ENCODE measurements at places on chromosomes 2 and 18.

DNA sequence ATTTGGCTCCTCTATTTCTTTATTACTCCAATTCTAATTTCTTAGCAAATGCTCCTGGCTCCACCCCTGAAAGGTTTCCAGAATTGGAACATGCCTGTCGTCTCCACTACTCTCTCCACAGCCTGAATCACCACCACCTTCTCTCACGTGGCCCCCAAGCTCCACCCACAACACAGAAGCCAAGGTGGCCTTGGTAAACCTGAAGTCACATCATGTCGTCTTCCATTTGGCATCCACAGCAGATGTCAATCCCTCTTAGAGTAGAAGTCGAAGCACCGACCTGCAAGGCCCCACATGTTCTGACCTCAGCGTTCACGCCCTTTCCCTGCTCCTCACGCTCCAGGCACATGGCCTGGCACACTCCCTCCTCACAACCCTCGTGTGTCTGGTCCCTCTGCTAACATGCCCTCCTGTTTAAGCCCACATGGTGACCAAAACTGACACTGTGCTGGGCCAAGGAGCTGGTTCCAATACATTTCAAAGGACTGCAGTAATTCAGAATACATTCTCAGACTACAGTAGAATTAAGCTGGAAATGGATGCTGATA lies 56.3 kb upstream of the GPC1 start:
- no peak for DNase-seq

- DNase-seq, result no peak
Observed at GRCh38 chr18:26503382-26503781, 45.0 kb downstream of the KCTD1 start.

DNA sequence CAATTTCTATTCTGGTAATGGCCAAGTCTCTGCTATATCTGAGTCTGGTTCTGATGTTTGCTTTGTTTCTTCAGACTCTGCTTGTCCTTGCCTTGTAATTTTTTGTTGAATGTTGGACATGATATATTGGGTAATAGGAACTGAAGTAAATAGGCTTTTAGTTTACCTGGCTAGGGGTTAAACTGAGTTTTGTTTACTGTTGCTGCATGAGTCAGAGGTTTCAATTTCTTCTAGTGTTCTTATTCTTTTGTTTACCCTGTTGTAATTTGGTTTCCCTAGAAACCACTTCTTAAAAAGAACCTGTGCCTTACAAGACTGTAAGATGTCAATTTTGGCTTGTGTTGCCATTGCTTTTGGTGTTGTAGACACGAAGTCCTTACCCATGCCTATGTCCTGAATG lies 285.0 kb upstream of the KCNH7 start:
- no peak for DNase-seq

DNA sequence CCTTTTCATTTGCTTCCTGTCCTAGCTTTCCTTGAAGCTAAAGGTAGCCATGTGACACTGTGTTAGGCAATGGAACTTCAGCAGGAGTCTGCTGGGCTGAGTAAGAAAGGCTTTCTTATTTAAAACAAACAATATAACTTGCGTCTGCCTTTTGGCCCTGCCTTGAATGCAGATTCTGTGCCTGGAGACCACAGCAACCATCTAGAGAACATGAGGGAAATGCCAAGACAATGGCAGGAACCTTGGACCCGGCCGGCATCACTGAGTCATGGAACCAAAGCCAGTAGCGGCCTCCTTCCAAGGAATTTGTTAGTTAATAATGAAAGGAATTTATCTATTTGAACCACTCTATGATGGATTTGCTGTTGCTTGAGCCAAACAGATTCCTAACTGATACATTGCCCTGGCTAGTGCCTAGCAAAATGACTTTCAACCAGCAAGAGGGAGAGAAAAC lies 207.5 kb upstream of the EPHA4 start:
- DNase-seq, result no peak

DNA sequence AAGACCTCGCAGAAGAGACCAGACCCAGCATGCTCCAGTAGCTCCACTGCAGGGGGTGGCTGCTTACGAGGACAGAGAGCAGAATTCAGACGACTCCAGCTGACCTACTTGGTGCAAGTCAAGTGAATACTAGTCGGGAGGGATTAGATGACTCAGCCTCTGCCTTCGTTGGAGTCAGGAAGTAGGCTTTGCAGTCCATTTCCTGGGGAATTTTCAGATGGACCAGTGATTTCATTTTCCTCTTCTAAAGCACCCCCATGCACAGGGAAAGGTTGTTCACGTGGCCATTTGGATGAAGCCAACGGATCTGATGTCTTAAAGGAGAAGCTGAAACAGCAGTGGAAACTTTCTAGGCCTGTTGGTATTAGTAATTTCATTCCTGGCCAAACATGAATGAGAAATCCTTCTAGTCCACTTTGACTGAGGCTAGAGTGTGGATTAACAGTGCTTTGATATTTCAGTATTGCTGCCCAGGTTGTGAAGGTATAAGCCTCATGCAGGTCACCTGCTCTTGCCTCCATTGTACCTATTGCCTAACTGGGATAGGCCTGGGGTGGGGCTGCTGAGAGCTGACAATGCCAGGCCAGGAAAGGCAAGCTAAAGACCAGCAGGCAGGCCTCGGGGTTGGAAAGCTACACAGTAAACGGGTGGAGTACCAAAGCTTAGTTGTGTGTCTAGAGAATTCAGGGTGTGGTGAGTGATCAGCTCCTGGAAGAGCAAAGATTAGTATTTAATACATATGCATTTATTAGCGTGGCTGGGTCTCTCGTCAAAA lies 117.6 kb upstream of the FOSL2 start:
- DNase-seq, result no peak

DNA sequence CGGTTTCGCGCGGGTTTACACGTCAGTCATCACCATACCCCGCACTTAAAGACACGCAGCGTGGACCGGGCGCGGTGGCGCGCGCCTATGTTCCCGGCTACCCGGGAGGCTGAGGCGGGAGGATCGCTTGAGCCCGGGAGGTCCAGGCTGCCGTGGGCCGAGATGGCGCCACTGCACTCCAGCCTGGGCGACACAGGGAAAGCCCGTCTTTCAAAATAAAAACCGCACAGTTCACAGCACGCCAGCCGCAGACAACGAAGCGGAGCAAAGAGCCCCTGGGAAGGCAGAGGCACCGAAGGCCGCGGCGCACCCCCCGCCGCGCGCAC lies 328 bp downstream of the DTYMK start:
- DNase-seq, result no peak

- no peak for DNase-seq
Observed at GRCh38 chr18:40867459-40867858, 1087.6 kb upstream of the PIK3C3 start.

DNA sequence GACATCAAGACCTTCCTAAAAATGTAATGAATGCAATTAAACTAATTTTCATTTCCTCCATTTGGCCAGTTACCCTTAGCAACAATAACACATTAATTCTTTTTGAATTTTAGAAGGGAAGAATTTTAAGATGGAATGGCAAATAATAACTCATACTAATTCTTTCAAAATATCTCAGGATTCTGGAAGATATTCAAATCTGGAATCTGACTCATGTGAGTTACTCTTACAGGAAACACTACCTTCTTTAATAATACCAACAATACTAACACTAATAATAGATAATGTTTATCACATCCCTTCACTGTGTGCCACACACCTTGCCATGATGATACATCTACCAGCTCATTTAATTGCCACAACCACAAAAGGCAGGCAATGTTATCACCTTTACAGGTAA lies 46.4 kb downstream of the ZNF521 start:
- DNase-seq, result no peak

DNA sequence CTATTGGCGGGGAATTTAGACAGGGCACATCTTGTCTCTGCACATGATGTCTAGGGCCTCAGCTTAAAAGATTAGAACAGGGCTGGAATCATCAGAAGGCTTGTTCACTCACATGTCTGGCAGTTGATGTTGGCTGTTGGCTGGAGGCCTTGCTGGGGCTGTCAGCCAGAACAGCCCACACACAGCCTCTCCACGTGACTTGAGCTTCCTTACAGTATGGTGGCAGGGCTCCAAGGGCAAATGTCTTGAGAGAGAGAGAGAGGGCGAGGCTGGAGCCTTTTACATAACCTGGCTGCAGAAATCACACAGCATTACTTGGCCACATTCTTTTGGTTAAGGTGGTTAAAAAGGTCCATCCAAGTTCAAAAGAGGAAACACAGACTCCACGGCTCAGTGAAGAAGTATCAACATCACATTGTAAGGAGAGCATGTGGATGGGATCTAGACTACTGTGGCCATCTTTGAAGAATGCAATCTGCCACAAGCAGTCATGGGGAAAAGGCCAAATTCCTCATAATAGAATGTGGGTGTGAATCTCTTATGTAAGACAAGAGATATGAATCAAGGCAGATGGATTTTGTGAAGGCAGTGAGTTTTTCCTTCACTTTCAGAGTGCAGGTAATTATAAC lies 30.4 kb downstream of the SRSF7 start:
- DNase-seq, result no peak

GRCh38 chr18:8708670-8709069 lies 3.3 kb downstream of the MTCL1 start:
- no peak for DNase-seq

GRCh38 chr2:217792626-217793527 lies 209.9 kb downstream of the TNS1 start:
- no peak for DNase-seq

DNA sequence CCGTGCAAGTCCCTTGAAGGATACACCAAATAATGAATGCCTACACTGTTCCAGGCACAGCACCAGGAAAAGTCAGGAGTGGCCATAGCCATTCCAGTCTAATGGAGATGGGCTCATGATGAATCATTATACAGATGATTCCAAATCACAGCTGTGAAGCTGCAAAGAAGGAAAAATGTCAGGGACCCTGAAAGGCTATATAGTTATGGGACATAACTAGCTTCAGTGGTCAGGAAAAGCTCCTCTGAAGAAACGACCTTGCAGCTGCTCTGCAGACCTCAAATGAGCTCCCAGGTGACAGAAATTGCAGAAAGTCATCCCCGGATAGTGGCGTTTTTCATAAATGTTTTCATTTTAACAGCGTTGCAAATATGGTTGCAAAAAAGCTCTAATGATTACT lies 200.8 kb downstream of the PTGR3 start:
- DNase-seq, result no peak

- no peak for DNase-seq
Observed at GRCh38 chr2:215107216-215108056, 31.0 kb downstream of the ABCA12 start.

DNA sequence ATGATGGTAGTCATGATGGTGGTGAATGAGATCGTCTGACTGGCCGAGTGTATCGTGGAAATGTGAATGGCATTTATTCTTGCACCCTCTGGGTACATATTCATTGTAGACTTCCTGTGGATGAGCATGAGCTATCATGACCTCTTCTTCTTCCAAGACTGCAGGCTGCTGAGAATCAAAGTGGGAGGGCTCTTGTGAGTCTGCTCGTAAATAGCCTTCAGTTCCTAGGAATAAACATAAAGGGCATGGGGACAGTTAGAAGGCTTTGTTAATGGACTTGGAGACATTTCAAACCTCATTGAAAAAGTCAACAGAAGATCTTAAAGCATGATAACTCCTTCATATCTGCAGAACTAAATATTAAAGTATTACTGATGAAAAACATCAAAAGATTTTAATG lies 14.9 kb downstream of the SLC39A6 start:
- no peak for DNase-seq

- DNase-seq, result peak; percentile 5
Observed at GRCh38 chr2:84924173-84925106, 19.0 kb downstream of the TMSB10 start.

GRCh38 chr2:96861074-96861473 lies 3.3 kb upstream of the ANKRD39 start:
- no peak for DNase-seq

DNA sequence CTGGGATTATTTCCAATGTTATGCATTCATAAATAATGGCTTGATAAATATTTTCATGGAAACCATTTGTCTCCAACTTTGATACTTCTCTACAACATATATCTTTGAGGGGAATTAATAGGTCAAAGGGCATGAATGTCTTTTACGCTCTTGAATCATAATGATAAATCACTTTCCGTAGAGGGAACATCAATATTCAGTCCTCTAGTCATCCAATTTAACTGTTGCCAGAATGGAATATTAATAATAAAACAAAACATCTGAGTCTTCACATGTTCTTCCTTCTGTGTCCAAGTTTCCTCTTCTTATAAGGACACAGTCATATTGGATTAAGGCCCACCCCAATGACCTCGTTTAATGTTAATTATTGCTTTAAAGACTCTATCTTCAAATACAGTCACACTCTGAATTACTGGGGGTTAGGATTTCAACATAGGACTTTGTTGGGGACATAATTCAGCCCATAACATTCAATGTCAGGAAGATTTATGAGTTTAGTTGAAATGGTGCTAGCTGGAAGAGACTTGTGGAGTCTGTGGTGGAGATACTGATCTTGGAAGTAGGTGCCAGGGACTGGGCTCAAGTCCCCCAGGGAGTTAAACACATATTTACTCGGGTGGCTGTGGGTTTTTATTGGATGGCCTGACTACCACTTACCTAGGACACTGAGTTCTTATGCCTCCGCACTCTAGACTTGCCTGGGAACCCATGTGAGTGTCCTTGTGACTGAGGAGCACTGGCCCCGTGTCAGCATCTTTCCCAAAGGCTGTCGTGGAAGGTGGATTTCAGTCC lies 85.0 kb upstream of the SEC11C start:
- no peak for DNase-seq

GRCh38 chr2:203596183-203596582 lies 61.1 kb upstream of the RAPH1 start:
- DNase-seq, result no peak

GRCh38 chr2:196249171-196249570 lies 77.8 kb upstream of the STK17B start:
- DNase-seq, result no peak

DNA sequence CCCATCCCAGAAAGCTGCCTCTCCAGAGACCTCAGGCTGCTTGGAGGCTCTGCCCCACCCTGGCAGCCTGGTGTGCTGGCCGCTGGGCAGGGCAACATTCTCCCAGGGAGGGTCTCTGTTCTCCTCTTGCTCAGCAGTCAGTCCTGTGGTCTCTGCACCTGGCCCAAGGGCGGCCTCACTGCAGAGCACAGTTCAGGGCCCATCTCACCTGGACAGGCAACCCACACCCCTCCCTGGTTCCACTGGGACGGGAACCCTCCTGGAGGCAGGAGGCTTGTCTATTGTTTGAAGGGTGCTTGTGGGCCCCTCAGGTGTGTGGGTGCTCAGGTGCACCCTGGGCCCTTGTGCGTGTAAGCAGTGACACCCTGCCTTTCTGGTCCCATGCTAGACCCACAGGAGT lies 67.2 kb upstream of the OTOS start:
- DNase-seq, result no peak

DNA sequence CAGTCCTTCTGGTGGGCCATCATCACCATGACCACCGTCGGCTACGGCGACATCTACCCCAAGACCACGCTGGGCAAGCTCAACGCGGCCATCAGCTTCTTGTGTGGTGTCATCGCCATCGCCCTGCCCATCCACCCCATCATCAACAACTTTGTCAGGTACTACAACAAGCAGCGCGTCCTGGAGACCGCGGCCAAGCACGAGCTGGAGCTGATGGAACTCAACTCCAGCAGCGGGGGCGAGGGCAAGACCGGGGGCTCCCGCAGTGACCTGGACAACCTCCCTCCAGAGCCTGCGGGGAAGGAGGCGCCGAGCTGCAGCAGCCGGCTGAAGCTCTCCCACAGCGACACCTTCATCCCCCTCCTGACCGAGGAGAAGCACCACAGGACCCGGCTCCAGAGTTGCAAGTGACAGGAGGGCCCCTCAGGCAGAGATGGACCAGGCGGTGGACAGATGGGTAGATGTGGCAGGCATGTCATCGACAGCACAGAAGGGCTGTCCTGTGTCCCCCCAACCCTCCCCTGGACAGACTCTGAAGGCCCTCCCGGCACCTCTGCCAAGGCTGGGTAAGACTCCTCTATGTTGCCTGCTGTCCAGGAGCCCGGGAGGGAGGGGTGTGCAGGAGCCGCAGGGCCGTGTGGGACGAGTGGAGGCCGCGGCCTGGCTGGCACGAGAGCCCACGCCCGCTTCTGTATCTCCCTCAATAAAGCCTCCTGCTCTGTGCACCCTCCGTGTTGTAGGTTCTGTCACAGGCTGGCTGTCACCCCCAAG lies 2.0 kb downstream of the KCNF1 start:
- no peak for DNase-seq

Measured in effector CD8-positive, alpha-beta T cell (primary cell).